ENCODE measurements at places on chromosomes 1 and 21. TPM values are rescaled to one million over a fixed set of nuclear protein-coding genes. Genes with fewer than 3 reads are reported as not detected.

GRCh38 chr1:163271535-163271934 lies 50.2 kb upstream of the NUF2 start:
- peak; percentile 6 for DNase-seq

GRCh38 chr1:46525253-46525983 lies 26.0 kb downstream of the KNCN start:
- DNase-seq: no peak

DNA sequence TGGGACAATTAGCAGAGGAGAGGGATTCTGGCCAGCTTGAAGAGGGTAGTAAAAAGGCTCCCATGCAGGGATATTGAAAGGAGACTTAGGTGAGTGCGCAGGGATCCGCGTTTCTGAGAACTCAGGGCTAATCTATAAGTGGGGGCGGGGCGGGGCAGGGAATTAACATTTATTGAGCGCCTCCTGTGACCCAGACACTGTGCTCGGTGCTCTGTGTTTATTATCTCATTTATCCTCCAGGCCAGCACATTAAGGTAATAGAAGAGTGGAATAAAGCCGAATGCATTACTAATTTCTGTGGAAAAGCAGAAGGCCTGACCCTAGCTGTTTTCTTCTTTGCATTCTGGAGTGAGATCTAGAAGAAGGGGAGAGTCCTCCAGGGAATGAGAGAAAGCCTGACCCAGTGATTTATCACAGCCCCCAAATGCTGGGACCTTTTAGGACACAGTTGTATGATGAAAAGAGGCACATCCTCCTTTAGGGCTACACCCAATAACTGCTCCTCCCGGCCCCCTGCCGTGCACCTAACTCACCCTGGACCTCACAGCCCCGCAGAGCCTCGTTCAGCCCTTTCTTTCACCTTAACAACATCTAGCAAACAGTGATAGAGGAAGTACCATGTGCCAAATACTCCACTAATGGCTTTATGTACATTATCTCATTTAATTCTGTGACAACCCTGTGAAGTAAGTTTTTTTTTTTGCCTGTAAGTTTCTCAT lies 317.6 kb downstream of the PBX1 start:
- no peak for DNase-seq

DNA sequence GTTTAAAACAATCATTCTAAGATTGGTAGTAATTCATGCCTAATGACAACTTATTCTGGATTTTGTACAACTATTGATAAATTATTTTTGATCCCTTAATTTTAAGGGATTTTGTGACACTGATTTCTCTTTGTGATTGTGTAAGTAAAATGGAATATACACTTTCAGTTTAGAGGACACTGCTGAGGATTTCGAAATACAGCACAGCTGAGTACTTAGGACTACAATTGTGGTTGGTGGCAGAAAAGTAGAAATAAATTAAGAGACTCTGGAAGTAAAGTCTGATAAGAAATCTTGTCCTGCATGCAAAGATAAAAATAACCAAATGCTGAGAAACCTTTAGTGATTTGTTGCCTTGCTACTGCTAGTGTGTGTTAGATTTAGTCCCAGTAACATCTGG lies 40.0 kb downstream of the TYW3 start:
- DNase-seq: no peak

GRCh38 chr1:201254625-201255478 lies 28.5 kb upstream of the PKP1 start:
- peak; percentile 30 for DNase-seq

DNA sequence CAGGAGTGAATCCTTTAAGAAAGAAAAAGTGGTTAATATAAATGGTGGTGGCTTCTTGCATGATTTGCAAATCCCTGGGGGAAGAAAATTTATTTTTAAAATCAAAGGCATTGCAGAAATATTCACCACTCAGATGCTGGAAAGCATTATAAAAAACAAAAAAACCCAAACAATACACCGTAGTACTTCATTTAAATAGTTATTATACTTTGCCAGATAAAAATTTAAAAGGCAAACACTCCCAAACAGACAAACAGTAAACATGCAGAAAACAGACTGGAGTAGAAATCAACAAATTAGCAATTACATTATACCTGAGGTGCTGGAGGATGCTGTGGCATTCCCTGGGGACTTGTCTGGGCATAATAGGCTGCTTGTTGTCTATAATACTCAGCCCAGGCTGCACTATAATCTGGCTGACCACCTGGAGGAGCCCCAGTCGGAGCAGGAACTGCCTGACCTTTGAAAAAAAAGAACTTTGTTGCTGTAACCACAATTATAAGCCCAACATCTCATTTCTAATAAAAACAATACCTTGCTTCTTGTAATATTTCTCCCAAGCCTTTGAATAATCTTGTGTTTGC lies 29.9 kb downstream of the FUBP1 start:
- peak; percentile 26 for DNase-seq

- no peak for DNase-seq
These were observed 588.7 kb downstream of the MATN1 start for GRCh38 chr1:30134466-30135217.

GRCh38 chr1:31675161-31675560 lies 28.7 kb downstream of the COL16A1 start:
- no peak for DNase-seq

- no peak for DNase-seq
These were observed 57.4 kb downstream of the ARHGEF10L start for GRCh38 chr1:17596651-17597509.

DNA sequence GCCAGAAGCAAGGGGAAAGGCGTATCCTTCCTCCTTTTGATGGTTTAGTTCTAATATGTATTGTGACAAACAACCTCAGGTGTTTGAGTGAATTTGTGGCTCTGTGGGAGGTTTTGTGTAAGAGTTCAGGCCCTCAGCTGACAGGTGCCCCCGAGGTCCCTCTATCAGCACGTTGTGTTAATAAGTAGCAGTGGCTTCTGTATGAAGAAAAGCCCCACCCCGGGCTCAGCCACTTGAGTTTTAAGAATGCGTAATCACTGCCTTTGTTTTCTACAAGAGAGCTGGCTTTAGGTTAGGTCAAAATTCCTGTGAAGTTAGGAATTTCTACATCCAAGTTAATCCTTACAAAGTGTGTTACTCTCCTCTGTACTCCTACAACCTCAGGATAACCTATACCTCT lies 92.4 kb upstream of the PGBD5 start:
- DNase-seq: no peak

DNA sequence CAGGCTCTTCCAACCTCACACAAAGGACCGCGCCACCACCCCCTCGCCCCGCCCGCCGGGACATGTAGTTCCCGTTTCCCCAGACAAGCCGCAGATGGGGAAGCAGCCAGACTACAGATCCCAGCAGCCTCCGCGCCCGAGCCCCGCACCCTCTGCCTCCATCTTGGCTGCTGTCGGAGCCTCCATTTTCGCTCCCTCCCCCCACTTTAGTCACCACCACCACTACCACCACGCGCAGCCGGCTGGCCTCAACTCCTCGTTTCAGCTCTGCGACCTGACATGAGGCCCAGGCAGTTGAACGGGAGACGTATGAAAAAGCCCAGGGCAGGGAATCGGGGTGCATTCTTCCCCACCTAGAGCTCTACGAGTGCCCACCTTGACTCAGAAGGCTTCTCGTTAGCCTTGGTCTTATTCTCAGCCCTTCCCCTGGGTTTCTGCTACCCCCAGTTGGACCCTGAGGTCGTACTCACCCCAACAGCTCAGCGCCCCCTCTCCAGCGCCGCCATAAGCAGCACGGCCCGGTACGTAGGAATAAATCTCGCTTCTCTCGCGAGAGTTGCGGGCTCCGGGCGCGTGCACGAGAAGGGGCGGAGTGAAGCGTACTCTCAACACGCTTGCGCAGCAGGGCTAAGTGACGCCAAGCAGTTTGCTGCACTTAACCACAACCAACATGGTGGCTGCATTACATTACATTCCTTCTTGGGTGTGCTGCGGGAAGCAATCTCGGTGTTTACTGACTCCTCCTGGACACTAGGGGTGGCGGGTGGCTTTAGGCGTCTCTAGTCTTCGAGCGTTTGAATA lies at the start of gene CSDE1:
CSDE1 (minus strand) TSS at position 530 of the 801 bp plus-strand sequence. CDS start 18,094 bp downstream, outside the sequence.
- peak; percentile 97 for DNase-seq

DNA sequence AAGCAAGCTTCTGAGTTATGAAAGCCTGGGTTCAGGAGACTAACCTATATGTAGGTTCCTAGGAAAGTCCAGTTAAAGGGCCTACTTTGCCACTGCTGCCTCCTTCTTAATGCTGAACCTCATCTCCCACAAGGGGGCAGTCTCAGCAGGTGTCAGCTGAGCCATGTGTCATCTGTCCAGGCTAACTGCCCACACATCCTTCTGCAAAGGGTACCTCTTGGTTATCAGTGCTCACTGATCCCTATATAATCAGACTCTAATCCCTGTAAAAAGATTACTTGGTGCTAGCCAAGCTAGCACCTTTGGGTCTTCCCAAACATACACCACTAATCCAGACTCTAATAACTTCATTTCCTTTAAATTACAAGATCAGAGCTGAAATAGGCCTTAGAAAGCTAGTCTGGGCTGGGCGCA lies 9.0 kb downstream of the PRDX1 start:
- peak; percentile 69 for DNase-seq

GRCh38 chr1:44049839-44050238 lies 18.6 kb upstream of the SLC6A9 start:
- peak; percentile 88 for DNase-seq

DNA sequence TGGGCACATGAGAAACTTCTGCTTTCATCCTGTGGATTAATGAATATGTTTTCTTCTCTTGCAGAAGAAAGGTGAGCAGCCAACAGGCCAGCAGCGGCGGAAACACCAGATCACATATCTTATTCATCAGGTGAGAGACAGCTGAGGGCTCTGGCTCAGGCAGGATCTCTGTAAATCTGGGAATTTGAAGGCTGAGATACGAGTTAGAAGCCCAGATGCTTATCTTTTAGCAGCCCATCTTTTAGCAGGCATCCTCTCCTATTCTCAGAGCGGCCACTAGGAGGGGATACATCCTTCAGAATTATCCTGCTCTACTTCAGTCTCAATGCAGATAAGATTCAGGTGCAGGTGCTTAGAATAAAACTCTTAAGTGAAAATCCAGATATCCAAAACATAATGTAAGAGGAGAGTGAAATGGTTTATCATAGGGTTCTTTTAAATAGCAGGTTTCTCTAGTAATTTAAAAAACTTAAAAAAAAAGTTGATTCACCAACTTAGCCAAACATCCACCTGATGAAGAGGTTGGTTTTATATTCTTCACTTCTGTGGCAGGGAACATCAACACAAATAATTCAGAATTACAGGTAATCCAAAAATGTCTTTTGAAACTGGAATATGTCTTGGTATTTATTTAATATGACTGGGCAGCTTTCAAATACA lies 19.3 kb downstream of the SH2D2A start:
- DNase-seq: peak; percentile 54

GRCh38 chr1:48036710-48037355 lies 39.6 kb upstream of the TRABD2B start:
- DNase-seq: peak; percentile 33

- peak; percentile 62 for DNase-seq
These were observed 543 bp upstream of the KCNJ10 start for GRCh38 chr1:160070243-160071163.

DNA sequence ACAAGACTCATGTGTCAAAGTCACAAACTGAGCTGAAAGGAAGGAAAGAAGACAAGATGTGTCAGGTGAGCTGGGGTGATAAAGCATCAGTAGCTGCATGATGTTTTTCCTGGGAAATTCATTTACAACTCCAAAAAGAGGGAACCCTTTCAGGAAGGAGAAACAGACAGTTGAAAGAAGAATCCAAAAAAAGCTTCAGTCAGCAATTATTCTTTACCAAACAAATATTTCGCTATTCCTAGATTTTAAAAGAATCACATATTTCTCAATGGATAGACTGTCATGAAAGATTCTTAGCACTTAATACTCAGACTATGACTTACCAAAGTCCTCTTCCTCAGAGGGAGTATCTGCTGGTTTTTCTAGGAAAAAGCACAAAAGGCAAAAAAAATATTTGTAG lies 214.7 kb downstream of the SLC44A5 start:
- no peak for DNase-seq

DNA sequence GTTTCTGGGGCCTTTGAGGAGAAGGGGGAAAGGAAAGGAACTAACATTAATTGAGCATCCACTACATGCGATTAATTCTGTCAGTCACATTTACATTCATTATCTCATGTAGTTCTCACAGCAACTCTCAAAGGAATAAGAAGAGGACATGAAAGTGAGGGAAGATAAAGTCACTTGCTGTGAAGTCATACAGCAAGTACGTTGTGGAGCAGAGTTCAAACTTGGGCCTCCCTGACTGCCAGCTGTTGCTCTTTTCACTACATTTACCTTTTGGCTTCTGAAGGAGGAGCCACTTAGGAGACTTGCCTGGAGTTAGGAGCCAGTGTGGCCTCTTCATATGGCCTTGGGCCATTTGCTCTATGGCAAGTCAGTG lies 6.2 kb downstream of the ZNF691 start:
- DNase-seq: no peak

- no peak for DNase-seq
These were observed 1.2 kb downstream of the NHLH2 start for GRCh38 chr1:115839679-115840237.

DNA sequence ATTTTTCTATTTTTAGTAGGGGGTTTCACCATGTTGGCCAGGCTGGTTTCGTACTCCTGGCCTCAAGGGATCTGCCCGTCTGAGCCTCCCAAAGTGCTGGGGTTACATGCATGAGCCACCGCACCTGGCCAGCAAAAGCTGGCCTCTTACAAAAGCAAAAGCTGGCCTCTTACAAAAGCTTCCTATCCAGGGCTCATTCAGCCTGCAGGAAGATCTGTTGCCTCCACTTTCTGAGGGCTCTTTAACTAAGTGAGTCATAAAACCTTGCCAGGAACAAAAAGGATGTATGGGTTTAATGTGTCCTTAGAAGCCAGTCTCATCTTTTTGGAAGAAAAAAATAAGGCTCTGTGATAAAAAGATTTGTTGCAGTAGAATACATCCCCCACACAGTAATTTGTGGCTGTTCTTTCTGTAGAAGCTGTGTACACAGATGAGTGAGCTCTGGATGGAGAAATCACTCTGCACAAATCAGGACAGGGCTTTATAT lies 15.0 kb downstream of the HTR1D start:
- DNase-seq: peak; percentile 81

- DNase-seq: no peak
These were observed 53.8 kb upstream of the RGS1 start for GRCh38 chr1:192521734-192522133.

GRCh38 chr21:31592516-31592915 lies 67.0 kb upstream of the SOD1 start:
- DNase-seq: no peak

GRCh38 chr1:10882069-10882468 lies 85.6 kb upstream of the CASZ1 start:
- DNase-seq: no peak

GRCh38 chr1:209544098-209544497 lies 39.4 kb upstream of the CAMK1G start:
- DNase-seq: no peak

The FAM43B gene
- total RNA-seq: 0.10 TPM

The LAMB3 gene
- 20.2 TPM for total RNA-seq

The HCRTR1 gene
- not detected for total RNA-seq

The CFHR4 gene
- not detected for total RNA-seq

The SLC2A5 gene
- total RNA-seq: 6.9 TPM

The IKBKE gene
- 8.9 TPM for total RNA-seq

Measured in RPMI7951 (cell line).